ENCODE measurements at places on chromosomes 12 and 14.

GRCh38 chr14:21672116-21672515 lies 1.5 kb downstream of the OR4E1 start:
- peak; percentile 1 for DNase-seq

GRCh38 chr14:49451938-49452337 lies 134.2 kb downstream of the RPS29 start:
- no peak for DNase-seq

DNA sequence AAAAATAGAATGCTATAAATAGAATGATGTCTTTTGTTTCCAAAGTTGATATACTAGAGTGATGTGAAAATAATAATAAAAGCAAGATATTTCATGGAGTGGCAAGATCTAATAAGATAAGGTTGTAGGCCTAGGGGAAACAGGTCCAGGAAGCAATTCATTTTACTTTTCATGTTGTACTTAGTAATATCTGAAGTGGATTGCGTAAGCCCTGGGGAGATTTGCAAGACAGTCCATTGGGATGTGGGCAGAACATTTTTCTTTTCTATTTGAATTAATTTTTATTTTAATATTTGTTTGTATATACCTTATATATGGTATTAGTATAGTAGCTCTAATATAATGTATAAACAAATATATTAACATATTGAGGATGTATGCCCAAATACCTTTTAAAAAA lies 7.5 kb downstream of the NUBPL start:
- DNase-seq = no peak

- no peak for DNase-seq
Observed at GRCh38 chr12:62839869-62840660, 94.9 kb downstream of the PPM1H start.

DNA sequence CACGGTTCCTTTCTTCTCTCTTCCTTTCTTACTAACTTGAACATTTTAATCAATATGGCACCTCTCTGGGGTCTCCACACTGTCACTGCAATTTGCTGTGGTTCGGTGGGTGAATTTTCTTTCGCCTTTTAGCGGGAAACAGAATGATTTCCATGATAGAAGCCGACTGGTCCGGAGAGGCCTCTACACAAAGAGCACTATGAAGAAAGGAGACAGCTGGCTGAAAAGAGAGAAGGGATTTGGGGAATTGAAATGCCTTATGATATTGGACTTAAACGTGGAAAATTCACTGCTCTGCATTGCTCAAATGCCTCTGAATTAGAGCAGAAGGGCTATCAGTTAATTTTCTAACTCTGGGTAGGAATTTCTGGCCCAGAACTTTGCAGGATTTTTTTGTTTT lies 55.9 kb downstream of the KCNA5 start:
- DNase-seq = no peak

- DNase-seq = no peak
Observed at GRCh38 chr14:98573082-98573481, 698.9 kb downstream of the BCL11B start.

GRCh38 chr12:3772380-3772779 lies 19.5 kb upstream of the CRACR2A start:
- DNase-seq = peak; percentile 30

DNA sequence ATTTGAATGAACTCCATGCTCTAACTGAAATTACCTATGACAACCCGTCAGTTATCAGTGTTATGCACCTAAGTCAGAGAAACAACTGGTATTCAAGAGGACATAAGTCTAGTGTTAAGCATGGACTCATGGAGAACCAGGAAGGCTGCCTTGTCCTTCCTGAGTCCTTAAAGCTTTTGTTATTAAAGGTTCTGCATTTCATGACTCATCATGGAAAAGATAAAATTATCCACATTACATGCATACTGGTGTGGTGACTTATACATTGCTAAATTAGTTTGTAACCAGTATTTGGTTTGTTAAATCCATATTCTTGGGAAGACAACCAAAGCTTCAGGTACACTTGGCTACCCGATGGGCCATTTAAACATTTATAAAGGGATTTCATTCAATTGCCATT lies 6.5 kb upstream of the OR4E1 start:
- DNase-seq = peak; percentile 73

DNA sequence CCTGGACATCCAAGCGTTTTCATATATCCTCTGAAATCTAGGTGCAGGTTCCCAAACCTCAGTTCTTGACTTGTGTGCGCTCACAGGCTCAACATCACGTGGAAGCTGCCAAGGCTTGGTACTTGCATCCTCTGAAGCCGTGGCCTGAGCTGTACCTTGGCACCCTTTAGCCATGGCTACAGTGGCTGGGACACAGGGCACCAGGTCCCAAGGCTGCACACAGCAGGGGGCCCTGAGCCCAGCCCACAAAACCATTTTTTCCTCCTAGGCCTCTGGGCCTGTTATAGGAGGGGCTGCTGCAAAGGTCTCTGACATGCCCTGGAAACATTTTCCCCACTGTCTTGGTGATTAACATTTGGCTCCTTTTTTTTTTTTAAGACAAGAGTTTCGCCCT lies 11.6 kb upstream of the FAM177A1 start:
- no peak for DNase-seq

DNA sequence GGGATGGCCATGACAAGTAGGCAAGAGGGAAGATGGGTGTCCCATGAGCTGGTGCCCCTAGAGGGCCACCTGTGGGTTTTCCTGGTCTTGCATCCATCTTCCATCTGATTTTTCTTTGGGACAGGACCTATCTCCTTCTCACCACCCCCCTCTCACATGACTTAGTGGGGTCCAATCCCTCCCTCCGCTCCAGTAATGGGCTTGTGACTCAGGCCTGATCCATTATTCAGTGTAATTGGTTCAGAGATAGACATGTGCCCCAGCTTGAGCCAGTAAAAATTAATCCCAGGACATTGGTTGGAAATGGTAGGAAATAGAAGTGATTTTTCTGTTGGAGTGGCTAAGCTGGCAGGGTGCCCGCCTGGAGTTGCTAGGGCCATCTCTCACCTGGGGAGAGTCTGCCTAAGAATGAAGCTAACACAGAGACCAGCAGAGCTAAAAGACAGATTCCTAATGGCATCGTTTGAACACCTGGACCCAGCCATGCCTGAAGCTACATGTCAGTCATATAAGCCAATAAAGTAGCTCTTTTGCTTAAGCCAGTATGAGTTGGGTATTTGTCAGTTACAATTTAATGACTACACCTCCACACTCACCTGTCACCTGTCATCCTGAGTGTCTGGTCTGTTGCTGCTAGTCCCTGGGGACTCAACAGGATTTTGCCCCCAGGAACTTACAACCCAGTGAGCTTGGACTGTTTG lies 14.7 kb downstream of the RASAL1 start:
- DNase-seq = no peak

GRCh38 chr12:50916292-50916691 lies 36.1 kb upstream of the HIGD1C start:
- DNase-seq = no peak

- DNase-seq = no peak
Observed at GRCh38 chr12:122523846-122524718, 2.7 kb downstream of the RSRC2 start.

GRCh38 chr12:100919116-100919515 lies 124.5 kb downstream of the ANO4 start:
- no peak for DNase-seq

- peak; percentile 87 for DNase-seq
Observed at GRCh38 chr12:70660620-70661219, 23.5 kb upstream of the PTPRB start.

GRCh38 chr14:93759719-93760307 lies 28.5 kb downstream of the PRIMA1 start:
- DNase-seq = no peak

GRCh38 chr12:65834146-65834935 lies 10.1 kb downstream of the HMGA2 start:
- DNase-seq = no peak

DNA sequence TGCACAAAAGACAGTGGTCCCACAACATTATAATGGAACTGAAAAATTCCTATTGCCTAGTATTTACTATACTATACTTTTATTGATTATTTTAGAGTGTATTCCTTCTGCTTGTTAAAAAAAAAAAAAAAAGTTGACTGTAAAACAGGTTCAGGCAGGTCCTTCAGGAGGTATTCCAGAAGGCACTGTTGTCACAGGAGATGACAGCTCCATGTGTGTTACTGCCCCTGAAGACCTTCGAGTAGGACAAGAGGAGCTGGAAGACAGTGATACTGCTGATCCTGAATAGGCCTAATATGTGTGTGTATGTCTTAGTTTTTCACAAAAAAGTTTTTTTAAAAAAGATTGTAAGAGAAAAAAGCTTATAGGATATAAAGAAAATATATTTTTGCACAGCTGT lies 12.3 kb downstream of the UBE2N start:
- DNase-seq = no peak

DNA sequence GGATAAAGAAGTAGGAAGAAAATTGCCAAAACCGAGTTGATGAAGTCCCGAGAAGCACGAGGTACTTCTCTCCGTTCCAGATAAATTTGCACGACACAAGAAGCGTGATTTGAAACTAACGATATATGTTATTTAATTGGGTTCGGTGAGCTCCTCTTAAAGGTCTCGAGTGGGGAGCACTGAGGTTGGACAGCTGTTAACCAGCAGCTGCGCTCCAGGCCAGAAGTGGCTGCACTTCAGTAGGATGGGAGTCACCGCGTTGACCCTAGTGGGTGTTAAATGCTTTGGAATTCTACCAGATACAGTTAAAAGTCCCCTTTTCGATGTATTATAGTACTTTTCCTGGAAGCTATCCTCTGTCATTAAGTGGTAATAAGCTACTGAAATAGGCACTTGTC lies 953 bp upstream of the DCAF5 start:
- no peak for DNase-seq

- DNase-seq = no peak
Observed at GRCh38 chr12:3507361-3507760, 16.4 kb downstream of the PRMT8 start.

GRCh38 chr14:37062191-37062803 lies 110.1 kb downstream of the SLC25A21 start:
- DNase-seq = no peak

GRCh38 chr12:87171356-87171755 lies 857.8 kb downstream of the C12orf50 start:
- no peak for DNase-seq

- DNase-seq = peak; percentile 79
Observed at GRCh38 chr12:56593909-56594621, 36.1 kb downstream of the BAZ2A start.

DNA sequence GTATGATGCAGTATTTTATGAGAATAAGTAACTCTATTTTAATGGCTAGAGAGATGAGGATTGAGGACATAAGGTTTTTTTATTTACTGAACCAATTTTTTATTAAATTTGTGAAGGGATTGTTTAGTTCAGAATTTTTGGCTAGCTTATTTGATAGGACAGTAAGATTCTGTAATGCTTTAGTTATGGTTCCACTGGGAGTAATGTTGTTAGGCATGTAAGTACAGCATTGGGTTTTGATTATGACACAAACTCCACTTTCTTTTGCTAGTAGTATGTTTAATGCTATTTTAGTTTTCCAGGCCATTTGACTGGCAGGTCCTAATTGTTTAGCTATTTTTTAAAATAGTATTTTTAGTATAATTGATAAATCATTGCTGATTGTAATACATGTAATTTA lies 33.8 kb upstream of the LRRC10 start:
- no peak for DNase-seq

- DNase-seq = no peak
Observed at GRCh38 chr12:27686147-27686546, 10.1 kb upstream of the REP15 start.

DNA sequence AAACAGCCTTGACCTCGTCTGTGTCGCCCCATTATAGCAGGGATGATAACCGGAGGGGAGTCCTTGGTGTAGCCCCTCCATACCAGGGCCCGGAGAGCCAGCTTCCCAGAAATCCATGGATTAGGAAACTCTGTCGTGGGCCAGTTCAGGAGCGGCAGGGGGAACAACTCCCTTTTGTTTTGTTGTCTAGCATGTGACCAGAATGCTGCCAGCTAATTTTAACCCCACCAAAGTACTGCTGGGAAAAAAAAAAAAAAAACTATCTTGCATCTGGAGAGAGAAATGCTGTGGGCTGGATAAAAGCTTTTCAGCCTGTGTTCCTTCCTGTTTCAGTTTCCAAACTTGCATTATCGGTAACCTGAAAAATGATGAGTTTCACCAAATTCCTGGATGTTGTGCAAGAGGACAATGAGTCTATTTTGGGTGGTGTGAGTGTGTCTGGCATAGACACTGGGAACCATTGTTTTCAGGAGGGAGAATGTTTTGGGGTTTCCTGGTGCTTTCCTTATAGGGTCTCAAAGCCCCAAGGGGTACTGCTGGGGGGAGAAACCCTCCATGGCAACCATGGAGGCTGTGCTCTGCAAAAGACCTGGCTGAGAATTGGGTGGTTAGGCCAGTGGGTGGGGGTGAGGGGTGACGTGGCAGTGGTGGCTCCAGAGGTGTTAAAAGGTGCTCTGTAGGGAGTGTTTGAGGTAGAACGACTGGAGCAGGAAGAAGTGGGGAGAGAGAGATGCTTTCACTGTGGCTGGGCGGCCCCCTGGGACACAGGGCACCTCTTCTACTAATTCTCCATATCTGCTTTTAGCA lies 14.9 kb upstream of the IRF2BPL start:
- peak; percentile 87 for DNase-seq

DNA sequence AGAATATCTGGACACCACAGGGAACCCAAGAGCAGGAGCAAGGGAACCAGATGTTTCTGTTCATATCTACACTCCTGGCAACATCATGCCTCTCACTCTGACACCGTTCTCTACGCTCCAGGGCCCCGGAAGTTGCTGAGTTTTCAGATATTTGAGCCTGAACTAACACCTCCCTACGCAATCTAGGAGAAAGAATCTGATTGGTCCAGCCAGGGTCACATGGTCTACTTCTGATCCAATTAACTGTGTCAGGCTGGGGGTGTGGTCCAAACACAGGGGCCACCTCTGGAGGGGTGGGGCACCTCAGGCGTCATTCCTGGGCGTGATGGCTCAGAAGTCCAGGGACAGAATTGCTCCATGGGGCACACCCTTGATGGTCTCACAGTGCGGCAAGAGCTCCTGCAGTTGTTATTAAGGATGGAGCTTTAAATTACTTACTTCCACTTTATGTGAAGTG lies 165.5 kb downstream of the PTPN11 start:
- no peak for DNase-seq

- no peak for DNase-seq
Observed at GRCh38 chr12:53045696-53046045, 4.2 kb upstream of the TNS2 start.

GRCh38 chr12:100976735-100977134 lies 182.2 kb downstream of the ANO4 start:
- DNase-seq = no peak

GRCh38 chr12:123944696-123945095 lies 27.9 kb downstream of the CCDC92 start:
- no peak for DNase-seq

DNA sequence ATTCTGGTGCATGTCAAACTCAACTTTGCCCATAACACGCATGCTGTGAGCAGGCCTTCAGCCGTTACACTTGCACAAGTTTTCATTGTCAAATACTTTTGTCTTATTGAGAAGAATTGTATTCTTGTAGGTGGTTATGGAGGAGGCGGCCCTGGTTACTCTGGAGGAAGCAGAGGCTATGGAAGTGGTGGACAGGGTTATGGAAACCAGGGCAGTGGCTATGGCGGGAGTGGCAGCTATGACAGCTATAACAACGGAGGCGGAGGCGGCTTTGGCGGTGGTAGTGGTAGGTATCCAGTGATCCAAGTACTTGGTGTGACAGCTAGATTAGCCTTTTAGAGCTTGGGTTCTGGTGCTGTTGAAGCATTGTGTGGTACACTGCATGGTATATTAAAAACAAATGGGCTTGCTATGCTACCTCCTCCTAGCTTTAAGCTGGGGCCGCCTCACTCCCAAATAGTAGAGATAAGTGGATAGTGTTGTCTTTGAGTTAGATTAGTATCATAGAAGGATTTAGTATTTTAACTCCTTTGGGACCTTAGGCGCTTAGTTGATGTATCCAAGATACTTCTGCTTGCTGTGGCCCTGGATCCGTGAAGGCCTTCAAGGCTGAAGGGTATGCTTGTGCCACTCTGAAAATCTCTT lies 2.5 kb downstream of the HNRNPA1 start:
- no peak for DNase-seq
